NCI-H2029 treated with DMSO at 0.1 percent for 48 hours (cell line): ENCODE measurements at places on chromosomes 11 and 22.

GRCh38 chr11:75969626-75970308 is 154.8 kb downstream of the UVRAG start:
- DNase-seq = no peak

DNA sequence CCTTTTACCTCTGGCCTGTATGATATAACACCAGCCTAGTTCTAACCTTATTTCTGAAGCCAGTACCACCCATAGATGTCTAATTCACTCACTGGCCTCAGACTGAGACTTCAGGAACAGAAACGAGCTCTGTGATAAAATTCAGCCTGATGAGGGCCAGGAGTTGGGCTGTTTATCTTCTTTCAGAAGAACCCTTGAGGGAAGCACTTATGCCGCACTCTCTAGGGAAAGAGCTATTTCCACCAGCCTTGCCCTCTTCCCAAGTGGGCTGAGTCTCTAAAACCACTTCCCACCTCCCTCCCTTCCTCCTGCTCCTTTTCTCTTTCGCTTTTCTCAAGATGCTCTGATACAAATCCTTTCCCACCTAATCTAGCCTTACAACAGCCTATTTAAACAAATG is 2.0 kb upstream of the OR52B4 start:
- DNase-seq = no peak

- DNase-seq = no peak
Observed at GRCh38 chr11:92070026-92070889, 154.4 kb upstream of the FAT3 start.

GRCh38 chr22:37185646-37186227 is 2.3 kb downstream of the C1QTNF6 start:
- no peak for DNase-seq

GRCh38 chr11:33700063-33700501 is 544 bp downstream of the C11orf91 start:
- no peak for DNase-seq

- DNase-seq = no peak
Observed at GRCh38 chr11:3830730-3831129, 10.0 kb downstream of the RHOG start.
